SK-N-SH treated with all-trans-retinoic acid at 6 μM for 48 hours (cell line): ENCODE measurements at places on chromosomes 4 and X.

DNA sequence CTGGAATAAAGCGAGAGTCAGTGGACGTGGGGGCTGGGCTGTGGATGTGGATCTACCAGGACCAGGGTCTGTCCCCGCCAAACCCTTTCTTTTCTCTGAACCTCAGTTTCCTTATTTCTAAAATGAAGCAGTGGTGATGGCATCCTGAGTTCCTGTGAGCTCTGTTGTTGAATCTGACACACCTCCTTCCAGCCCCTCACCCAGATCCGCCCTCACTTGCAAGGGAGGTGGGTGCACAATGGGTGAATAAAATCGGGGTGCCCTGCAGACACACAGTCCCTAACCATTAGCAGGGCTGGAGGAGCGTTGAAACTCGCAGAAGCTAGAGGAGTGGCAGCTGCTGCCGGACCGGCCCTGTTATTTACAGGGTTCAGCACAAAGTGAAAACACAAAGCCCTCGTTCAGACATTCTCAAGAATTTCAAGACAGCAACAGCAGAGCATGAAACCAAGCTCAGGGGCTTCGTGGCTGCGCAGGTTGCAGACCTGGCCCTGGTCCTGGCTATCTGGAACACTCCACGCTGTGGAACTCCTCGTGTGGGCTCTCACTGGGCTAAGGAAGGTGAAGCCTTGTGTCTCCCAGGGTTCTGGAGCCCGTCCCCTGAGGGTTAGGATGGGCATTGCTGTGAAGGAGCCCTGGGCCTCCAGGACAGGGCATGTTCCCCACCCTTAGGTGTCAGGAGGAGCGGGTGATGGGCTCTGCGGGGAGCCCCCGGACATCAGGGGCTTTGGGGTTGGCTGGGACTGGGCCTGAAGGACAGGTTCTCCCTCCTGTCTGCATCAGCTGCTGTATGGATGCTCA, 42.9 kb downstream of the PSAPL1 start:
- ATAC-seq, result peak; percentile 26; the same call in 2 of the 3 replicates

- ATAC-seq, result no peak
Measured at GRCh38 chr4:52884994-52885393, 22.9 kb downstream of the RASL11B start.

DNA sequence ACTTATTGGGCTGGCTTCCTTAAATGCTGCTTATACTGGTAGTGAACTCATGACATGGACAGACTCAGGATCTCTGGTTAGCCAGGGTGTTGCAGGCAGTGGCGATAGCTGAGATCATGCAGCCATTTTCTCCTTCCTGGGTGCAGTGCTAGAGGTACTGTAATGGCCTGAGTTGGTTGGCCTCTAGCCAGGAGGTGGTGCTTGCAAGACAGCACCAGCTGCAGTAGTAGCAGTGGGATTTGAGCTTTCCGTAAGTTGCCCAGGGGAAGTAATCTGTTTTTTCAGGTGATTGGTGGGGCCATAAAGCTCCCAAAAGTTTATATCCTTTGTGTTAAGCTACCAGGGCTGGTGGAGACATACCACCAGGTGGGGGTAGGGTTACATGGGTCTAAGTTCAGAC, 45.1 kb upstream of the AADAT start:
- ATAC-seq, result no peak

DNA sequence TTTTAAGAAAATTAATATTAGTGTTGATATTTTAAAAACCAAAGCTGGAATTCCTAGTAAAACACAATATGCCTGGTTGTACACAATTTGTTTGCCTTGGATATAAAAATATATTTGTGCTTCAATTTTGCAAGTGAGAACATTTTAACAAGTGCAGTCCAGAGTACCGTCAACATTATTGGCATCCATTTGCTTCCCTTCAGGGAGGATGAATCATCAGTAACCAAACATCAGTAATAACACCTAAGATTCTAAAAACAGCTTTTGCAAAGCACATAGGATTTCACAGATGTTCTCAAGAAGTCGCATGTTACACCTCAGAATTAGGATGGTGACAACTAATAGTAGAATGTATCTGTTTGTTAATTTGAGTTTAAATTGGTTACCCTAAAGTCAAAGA, 262.6 kb upstream of the BMP3 start:
- ATAC-seq, result no peak

GRCh38 chr4:90080116-90080515, 47.1 kb upstream of the CCSER1 start:
- no peak for ATAC-seq

DNA sequence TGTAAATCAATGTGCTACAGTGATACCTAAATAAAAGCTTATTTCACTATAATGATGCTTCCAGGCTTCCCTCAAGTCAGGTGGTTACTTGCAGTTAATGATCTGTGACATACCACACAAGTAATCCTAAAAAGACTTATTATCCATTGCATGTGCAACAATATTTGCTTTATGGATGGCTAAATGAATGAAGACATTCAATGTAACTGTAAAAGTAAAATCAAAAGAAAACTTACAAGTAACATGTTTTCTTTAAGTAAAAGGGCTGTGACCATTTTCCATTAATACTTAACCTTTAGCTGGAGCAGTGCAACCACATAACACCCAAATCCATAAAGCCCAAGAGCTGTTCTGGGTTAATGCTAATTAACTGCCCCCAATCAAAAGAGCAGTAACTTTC, 42.6 kb downstream of the RAB28 start:
- ATAC-seq, result no peak

GRCh38 chr4:6118201-6118600, 82.1 kb downstream of the JAKMIP1 start:
- no peak for ATAC-seq

GRCh38 chrX:111090458-111090857, 5.5 kb upstream of the PAK3 start:
- no peak for ATAC-seq

DNA sequence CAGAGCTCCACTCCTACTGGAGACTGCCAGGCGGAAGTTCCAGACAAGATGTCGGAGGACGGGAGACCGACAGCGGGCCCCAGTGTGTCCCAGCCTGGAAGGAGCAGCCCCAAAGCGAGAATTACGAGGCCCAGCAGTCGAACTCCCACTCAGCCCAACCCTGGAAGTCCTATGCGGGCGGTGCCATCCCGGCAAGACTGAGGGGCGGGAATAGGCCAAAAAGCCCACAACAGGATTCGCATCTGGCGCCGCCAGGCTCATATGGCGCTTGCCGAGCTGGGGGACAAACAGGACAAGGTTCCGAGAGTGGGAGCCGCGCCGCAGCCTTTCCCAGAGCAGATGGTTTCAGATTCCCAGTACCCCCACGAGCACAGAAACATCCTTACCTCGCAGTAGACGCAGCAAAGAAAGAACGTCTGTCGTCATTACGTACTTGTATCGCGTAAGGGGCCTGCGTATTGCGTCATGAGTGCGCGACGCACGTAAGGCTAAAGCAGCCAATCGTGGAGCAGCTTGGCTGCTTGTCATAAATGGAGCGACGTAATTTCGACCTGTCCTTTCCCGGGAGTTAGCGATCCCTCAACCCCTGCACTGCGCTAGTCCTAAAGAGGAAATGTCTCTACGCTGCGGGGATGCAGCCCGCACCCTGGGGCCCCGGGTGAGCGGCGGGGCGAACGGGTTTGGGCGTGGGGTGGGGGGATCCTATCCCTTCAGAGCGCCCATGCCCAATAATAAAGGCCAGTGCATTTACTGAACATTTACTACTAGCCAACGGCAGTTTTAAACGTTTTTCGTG, at the start of the genes LIAS and RPL9:
TSS of gene LIAS (plus strand) at position 552 of the 796 bp plus-strand sequence. CDS start at position 614, 62 bp downstream.
TSS of gene RPL9 (minus strand) at position 418 of the 796 bp plus-strand sequence. CDS start 483 bp downstream, outside the sequence.
- peak; percentile 95 for ATAC-seq

DNA sequence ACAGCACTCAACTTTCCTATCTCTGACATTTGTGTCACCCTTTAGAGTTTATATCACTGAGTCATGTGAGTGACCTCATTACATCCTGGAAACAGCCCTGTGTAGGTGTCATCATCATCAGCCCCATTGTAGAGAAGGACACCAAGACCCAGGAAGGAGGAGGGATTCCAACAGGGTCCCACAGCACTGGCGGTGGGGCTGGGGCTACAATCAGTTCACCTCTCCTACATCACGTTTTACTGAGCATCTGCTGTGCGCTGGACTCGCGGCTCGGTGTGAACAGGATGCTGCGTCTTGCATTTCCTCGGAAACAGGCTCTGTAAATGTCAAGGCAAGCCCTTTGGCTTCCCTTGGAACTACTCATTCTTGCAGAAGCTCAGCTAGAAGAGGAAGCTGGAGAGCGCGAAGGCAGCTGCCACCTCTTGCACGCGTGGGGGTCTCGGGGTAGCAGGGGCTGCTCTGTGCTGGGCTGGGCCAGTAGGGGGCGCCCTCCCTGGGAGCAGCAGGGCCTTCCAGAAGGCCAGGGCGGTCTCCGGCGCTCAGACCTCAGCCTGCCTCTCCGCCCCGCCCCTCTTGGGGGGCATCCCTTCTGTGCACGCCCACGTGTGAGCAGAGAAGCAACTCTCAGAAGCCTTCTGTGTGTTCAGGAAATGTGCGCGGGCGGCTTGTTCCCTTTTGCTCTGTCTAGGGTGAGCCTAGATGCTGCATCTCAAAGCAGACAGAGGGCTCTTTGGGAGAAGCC, 29.0 kb downstream of the REELD1 start:
- no peak for ATAC-seq

DNA sequence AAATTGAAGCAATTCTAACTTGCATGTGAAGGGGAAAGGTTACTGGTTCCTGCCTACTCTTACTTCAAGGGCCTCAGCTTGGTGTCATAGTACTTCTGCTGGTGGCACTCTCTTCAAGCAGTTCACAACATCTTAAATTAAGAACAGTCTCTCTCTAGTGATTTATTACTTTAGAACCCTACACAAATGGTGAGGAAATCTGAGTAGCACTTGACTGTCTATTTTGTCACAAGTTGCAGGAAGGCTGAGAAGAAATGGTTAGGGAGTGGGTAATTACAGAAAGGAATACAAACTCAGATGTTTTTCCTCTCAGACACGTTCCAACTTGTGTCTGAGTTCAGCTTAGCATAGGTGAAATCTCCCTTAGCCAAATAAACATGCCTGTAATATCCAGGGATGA, 242.3 kb upstream of the GRIA3 start:
- ATAC-seq, result no peak

- ATAC-seq, result no peak
Measured at GRCh38 chrX:76987381-76987780, 459.8 kb upstream of the FGF16 start.

GRCh38 chr4:89751416-89751815, 85.5 kb downstream of the SNCA start:
- no peak for ATAC-seq

GRCh38 chrX:148874636-148875246, 374.3 kb downstream of the AFF2 start:
- ATAC-seq, result no peak

DNA sequence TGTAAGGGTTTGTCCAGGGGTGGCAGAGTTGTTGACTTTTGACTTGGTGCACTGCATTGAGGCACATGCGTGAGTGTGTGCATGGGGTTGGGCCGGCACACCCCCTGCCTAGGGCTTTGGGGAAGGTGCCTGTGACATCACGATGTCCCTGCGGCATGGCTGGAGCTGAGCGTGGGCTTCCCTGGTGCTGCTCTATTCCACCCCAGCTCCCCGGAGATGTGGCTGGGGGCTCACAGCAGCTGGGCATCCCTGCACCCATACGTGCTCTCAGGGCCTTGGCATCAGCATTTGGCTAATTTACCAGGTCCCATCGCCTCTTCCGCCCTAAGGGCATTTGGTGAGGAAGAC, 5.7 kb downstream of the PSAPL1 start:
- ATAC-seq, result no peak

DNA sequence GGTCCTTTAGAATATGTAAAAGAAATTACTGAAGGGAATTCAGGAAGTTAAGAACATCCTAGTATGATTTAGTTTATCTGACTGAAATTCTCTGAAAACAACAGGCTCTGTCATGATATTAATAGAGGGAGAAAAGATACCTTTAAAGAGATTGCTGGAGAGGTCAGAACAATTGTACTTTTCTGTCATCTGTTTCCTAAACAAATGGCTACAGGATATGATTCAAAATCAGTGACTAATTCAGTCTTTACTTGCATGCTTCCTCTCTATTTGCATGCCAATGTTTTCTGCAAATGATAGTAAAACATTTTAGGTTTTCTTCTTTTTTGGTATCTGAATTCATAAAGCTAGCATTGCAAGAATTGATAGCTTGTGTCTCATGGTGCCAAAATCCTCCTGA, 616.7 kb upstream of the PCDH7 start:
- ATAC-seq, result no peak

GRCh38 chrX:3252744-3253143, 93.7 kb downstream of the MXRA5 start:
- no peak for ATAC-seq

GRCh38 chrX:69020316-69020715, 144.9 kb downstream of the PJA1 start:
- no peak for ATAC-seq

- no peak for ATAC-seq
Measured at GRCh38 chr4:174358410-174358809, 74.7 kb downstream of the CEP44 start.

GRCh38 chr4:176321589-176321988, 1.8 kb downstream of the SPCS3 start:
- no peak for ATAC-seq

GRCh38 chr4:101288365-101289145, 58.8 kb downstream of the PPP3CA start:
- no peak for ATAC-seq

- ATAC-seq, result no peak
Measured at GRCh38 chr4:96630839-96631238, 790.9 kb downstream of the PDHA2 start.

GRCh38 chrX:105331244-105331643, 110.8 kb upstream of the TEX13A start:
- ATAC-seq, result no peak

- no peak for ATAC-seq
Measured at GRCh38 chrX:7143076-7143475, 4.4 kb upstream of the STS start.

- ATAC-seq, result no peak
Measured at GRCh38 chr4:102918859-102919258, 50.1 kb downstream of the CISD2 start.

- no peak for ATAC-seq
Measured at GRCh38 chr4:144115519-144115918, 25.0 kb downstream of the GYPA start.

- no peak for ATAC-seq
Measured at GRCh38 chr4:102295153-102295862, 50.0 kb downstream of the SLC39A8 start.

DNA sequence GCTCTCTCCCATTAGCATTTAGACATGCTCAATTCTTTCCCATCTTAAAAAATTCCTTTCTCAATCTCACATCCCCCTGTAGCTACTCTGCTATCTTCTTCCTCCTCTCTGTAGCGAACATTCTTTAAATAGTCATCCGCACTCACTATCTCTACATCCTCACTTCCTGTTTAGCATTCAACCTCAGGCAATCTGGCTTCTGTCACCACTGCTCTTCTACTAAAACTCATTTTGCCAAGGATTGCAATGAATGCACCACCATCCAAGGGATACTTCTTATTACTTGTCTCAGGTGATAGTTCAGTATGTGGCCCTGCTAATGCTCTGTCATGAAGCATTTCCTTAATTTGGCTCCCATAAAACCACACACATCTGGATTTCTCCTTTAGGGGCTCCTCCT, 10.9 kb upstream of the TET2 start:
- ATAC-seq, result peak; percentile 52

GRCh38 chr4:7430965-7431695, 3.6 kb downstream of the PSAPL1 start:
- no peak for ATAC-seq
